ENCODE measurements at places on chromosomes 11 and 22. TPM values are rescaled to one million over a fixed set of nuclear protein-coding genes. Genes with fewer than 3 reads are reported as not detected.

Gene GCAT
- 22.7 TPM for total RNA-seq

Gene ADM2
- total RNA-seq = 10.2 TPM

Gene MMP8
- total RNA-seq = not detected

Gene KCTD14
- total RNA-seq = 13.2 TPM

Gene CAPN5
- total RNA-seq = 22.3 TPM

Gene CHRNA10
- total RNA-seq = 6.5 TPM

Gene SERHL2
- 0.45 TPM for total RNA-seq

Gene C11orf65
- not detected for total RNA-seq

Gene MCHR1
- total RNA-seq = not detected

Gene ANO1
- 17.8 TPM for total RNA-seq

Gene THRSP
- not detected for total RNA-seq

Gene SEC14L2
- total RNA-seq = 39.1 TPM

Gene SCGB1D2
- total RNA-seq = not detected

Gene H19
- total RNA-seq = 1.9 TPM

Gene AAMDC
- total RNA-seq = 12.9 TPM

Gene PARVB
- total RNA-seq = 15.6 TPM

Gene ISX
- not detected for total RNA-seq

Gene C1QTNF4
- total RNA-seq = not detected

Gene GNAZ
- total RNA-seq = 7.3 TPM

Gene TEX12
- total RNA-seq = not detected

Gene TST
- total RNA-seq = 64.7 TPM

Gene SIAE
- total RNA-seq = 10.0 TPM

Gene ZNF280B
- total RNA-seq = 4.6 TPM

Gene KRTAP5-11
- not detected for total RNA-seq

Gene PARVG
- not detected for total RNA-seq

Gene RAC2
- total RNA-seq = 21.0 TPM

Gene IGLL1
- total RNA-seq = not detected

Gene CELSR1
- total RNA-seq = 40.8 TPM

Data from Calu3 (cell line).